H54 (cell line): ENCODE measurements at places on chromosomes 16 and 17.

GRCh38 chr16:89880477-89881367, 7.3 kb downstream of the TCF25 start:
- DNase-seq: no peak

DNA sequence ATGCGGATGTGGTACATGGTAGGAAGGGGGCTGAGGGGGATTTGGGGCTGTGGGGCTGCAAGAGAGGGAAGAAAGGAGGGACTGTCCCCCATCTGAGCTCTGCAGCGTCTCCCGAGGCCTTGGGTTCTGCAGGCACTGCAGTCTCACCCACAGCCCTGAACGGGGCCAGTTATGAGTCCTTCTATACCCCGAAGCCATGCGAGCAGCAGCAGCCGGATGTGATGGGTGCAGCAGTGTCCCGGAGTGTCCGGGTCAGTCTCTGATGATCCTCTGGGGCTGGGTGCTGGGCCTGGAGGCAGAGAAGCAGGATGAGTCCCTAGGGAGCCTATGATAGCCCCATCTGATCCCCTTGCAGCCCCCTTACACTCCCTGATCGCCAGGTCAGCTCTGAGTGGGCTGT, 41.5 kb downstream of the CPNE2 start:
- no peak for DNase-seq

DNA sequence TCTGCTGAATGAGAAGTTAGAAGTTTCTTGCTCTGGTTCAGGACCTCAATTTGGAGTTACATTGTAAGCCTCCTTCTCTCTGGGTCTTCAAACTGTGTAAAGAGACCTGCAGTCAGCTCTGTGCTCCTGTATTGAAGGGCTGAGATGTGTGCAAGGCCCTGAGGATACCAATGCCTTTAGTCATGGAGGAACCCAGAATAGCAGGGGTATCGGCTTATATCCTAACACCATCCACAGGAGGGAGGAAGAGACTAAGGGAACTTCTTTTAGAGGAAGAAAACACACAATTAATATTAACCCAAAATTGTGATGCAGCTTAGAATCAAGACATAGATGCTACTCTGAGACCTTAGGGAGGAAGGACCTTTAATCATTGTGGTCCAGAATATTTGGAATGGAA, 36.5 kb downstream of the GLP2R start:
- DNase-seq: no peak

GRCh38 chr17:4508207-4508606, 9.5 kb downstream of the SPNS2 start:
- no peak for DNase-seq

- no peak for DNase-seq
Measured at GRCh38 chr16:58476791-58477190, 23.2 kb upstream of the NDRG4 start.

DNA sequence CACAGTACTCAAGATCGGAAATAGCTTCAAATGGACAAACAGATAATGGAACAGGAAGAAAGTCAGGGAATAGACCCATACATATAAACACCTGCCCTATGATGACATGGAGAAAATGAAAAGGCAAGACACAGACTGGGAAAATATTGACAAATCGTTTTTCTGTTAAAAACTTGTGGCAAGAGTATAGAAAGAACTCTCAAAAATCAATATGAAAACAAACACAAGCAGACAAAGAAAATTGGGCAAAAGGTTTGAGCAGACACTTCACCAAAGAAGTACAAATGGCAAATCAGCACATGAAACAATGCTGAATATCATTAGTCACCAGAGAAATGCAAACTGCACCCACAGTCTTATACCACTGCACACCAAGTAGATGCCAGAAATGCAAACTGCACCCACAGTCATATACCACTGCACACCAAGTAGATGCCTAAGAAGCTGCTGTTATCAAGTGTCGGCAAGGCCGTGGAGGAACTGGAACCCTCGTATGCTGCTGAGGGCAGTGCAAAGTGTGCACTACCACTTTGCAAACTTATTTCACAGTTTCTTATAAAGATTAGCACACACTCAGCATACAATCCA, 123.5 kb upstream of the CHMP6 start:
- no peak for DNase-seq

DNA sequence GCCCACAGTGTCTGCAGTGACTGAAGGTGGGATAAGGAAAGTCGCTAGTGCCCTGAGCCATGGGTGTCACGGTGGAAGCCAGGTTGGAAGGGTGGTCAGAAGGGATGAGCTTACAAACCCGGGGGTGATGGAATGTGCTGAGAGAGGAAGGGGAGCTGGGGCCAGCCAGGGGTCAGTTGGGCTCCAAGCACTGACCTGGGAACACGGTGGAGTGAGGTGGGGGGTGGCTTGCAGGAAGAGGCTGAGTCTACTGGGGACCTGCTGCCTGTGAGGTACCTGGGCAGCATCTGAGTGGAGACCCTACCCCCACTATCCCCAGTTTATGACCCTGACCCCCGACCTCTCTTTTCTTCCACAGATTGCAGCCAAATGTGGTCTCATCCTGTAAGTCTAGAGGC, 3.1 kb downstream of the TMEM92 start:
- no peak for DNase-seq

DNA sequence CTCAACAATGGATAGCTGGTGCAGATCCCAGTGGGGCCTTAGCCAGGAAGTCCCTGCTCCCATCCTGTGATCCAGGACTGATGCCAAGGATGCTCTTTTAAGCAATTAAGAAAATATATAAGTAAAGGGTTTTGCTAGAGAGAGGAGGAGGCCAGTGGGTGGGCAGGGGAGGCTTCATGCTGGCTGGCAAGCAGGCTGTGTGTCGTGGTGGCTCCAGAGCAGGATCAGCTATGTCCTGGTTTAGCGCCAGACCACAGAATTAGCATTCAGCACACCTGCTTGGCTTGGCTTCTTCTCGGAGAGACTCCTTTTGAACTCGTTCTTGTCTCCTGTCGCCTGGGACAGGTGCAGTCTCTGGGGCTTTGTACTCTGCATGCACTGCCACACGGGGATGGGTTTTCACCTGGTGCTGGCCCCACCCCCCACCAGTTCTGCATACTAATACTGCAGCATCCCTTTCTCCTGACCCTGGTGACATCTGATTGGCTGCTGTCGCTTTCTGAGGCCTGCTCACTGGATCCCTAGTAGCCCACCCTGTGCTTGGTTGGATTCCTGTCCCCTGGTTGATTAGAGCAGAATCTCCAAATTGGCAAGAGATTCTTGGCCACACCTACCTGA, 66.1 kb downstream of the PLD6 start:
- DNase-seq: no peak

GRCh38 chr16:81629034-81629802, 149.9 kb upstream of the PLCG2 start:
- no peak for DNase-seq

- no peak for DNase-seq
Measured at GRCh38 chr17:7435676-7436555, 681 bp downstream of the TMEM102 start.

GRCh38 chr17:27256225-27257030, 37.5 kb upstream of the WSB1 start:
- no peak for DNase-seq

DNA sequence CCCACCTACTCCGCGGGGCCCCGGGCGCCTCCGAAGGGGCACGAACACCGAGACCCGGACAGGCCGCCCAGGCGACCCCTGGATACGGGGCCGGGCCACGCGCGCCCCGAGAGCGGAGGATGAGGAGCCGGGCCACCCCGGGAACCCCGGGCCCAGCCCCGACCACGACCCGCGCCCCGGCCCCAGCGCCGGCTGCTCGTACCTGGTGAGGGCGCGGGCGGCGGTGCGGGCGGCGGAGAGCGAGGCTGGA, 192 bp downstream of the FASN start:
- DNase-seq: no peak

DNA sequence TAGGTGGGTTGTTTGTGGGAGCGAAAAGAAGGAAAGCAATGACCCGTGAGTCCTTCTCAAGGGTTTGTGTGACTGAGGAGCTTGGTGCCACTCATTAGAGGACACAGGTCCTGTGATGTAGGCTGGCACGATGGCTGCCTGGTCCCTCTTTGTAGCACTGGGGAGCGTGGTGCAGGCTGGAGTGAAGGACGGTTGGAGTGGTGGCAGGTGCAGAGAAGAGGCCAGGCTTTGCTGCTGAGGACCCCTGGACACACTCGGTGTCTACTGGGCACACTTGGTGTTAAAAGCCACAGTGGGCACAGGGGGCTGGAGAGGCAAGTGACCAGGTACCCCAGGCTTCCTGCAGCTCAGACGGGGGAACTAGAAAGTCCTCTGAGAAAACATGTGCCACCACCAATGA, 106.0 kb downstream of the NTN1 start:
- DNase-seq: no peak

DNA sequence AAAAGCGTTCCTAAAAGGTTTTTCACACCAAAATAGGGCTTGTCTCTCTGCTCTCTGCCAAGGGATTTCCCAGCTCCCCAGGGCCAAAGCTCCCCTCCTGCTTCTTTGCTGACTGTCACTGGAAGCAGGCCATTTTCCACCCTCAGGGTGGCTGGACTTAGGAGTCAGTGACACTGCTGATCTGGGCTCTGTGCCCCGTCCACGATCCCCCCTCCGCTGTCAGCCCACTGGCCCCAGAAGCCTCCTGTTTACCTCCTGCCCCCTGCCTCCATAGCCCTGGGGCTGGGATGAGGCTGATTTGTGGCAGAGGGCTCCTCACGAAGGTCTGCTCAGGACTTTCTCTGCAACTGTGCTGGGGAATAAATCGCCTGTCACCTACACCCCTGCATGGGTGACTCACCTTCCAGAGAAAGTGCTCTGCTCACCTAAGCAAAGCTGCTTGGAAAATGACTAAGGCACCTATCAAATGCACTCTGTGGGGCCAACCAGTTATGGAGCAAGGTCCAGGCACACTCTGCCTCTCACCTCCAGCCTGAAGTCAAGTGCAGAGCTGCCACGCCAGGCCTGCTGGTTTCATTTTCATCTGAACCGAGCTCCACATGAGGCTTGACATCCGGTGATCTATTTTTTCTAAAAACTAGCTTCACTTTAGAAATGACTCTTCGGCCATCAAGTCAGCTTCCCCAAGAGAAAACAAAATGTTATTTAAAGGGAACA, 4.9 kb downstream of the MAP3K14 start:
- DNase-seq: peak; percentile 51

DNA sequence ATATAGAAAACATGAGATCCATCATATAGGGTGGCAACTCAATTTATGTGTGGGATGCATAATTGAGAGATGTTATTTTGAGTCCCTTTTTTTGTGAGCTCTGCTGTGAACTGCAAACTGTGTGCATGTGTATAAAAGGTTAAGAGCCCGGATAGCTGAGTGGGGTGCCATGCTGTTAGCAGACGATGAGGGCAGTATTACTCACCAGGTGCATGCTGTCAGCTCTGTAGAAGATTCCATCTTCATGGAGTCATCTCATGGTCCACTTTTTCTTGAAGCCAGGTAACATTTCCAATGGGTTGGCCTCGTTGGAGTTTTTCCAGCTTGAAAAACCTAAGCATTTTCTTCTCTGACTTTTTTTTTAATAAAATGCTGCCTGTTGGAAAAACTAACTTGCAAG, 43.0 kb upstream of the RHBDL3 start:
- DNase-seq: peak; percentile 38

DNA sequence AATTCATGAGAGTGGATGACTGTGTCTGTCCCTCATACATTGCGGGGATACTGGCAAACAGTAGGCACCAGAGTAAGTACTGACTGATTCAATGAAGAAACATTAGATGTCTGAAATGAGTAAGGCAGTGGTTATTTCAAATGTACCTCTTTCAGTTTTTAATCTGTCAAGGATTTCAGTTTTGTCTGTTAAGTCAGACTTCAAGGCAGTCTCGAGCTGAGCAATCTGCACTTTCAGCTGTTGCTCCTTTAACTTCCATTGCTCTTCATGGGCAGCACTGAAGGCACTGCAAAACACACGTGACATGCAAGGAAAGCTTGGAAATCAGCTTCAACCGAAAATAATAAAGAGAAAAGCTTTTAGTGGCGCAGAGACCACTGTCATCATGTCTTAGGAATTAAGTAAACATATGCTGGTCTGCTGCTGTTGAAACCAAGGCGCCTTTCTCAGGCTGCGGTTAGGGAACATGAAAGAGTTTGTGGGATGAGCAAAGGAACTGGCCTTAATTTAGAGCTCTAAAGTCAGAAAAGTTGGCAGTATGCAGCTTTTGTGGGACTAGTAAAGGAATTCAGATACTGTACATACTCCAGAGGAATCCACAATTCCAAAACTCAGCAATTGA, 38.8 kb downstream of the RPGRIP1L start:
- no peak for DNase-seq

DNA sequence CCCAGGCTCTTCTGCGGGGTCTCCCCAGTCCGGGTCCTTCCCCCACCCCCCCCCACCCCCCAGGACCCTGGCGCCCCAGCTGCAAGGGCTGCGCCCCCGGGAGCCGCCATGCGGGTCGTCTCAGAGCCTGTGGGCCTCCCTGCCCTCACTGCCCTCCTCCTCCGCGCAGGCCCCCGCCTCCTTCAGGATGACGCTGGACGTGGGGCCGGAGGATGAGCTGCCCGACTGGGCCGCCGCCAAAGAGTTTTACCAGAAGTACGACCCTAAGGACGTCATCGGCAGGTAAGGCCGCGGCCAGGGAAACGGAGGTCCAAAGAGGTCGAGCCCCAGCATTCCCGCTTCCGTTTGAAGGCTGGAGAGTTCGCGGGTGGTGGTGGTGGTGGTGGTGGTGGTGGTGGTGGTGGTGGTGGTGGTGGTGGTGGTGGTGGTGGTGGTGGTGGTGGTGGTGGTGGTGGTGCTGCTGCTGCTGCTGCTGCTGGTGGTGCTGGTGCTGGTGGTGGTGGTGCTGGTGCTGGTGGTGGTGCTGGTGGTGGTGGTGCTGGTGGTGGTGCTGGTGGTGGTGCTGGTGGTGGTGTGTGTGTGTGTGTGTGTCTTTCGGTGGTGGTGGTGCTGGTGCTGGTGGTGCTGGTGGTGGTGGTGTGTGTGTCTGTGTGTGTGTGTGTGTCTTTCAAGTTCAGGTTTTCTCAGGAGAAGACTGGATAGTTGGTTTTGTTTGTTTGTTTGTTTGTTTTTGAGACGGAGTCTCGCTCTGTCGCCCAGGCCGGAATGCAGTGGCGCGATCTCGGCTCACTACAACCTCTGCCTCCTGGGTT, 615 bp downstream of the PHKG2 start:
- no peak for DNase-seq

- peak; percentile 16 for DNase-seq
Measured at GRCh38 chr17:6365200-6365943, 69.5 kb downstream of the AIPL1 start.

DNA sequence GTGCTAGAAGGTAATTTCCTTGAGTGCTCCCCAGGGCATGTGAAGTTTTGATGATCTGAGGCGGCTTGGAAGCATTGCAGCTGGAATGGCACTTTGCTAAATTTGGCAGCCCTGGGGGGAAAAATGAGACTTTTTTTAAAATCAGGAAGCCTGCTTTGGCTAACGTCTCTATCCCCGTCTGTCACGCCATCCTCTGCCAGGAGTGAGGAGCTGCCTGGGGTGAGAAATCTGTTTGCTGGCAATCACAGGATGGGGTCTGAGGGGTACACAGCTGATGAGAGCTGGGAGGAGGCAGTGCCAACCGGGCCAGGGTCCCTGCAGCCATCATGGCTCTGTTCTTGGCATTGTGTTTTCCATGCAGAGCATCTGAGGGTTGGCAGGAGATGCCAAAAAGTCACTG, 2.0 kb downstream of the ABCC12 start:
- no peak for DNase-seq

- no peak for DNase-seq
Measured at GRCh38 chr17:41810659-41811548, 845 bp downstream of the P3H4 start.
